ENCODE measurements at places on chromosomes 1 and 21.

DNA sequence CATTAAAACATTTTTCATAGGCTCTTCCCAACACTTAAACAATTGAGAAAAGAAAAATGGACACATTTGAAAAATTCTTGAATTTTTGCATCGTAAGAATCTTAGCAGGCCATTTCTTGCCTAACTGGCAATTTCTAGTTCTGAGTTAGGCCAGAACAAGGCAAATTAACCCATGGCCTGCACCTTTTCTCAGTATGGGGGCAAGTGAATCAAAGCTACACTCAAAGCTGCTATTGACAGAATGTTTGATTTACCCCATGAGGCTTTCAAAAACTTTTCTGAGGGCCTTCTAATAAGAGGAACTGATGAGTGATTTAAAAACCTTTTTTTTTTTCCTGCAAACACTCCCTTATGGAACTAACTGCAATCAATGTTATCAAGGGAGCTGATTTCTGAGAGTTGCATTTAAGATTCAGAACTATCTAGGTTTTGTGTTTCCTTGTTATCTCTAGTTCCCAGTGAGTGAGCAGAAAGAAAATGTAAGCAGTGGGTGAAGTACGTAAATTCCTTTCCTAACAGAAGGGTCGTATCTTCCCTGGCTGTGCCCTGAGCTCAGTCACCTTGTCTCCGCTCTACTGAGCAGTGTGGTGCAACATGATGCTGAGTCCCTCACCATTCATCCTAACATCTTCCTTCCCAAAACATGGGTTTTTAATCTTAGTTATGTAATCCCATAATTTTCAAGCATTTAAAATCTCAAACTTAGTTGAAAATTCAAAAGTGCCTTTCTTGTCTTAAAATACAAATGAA lies 353.7 kb downstream of the DPYD start:
- no peak for DNase-seq

- DNase-seq: peak; percentile 87
Measured at GRCh38 chr1:88612292-88612691, 71.8 kb upstream of the PKN2 start.

DNA sequence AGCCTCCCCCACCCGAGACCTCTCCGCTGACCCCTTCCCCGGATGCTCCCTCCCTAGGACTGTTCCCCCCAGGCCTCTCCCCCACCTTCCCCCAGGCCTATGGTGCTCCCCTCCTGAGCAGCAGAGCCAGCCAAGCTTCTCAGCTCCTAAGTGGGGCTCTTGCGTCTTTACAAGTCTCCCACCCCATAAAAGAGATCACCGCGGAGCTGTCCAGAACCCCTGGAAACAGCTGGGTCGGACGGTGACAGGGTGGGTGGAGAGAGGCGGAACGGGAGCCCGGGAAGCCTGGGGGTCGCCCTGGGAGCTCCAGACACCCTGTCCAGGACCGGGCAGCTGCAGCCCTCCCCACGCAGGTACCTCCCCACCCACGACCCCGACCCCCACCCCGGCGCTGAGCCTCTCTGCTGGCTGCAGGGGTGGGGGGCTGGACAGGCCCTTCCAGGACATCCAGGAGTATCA lies 61.2 kb downstream of the WNT9A start:
- DNase-seq: no peak

GRCh38 chr1:243320224-243320623 lies 64.4 kb downstream of the SDCCAG8 start:
- DNase-seq: no peak

GRCh38 chr1:77228836-77229235 lies 9.6 kb upstream of the PIGK start:
- DNase-seq: no peak

DNA sequence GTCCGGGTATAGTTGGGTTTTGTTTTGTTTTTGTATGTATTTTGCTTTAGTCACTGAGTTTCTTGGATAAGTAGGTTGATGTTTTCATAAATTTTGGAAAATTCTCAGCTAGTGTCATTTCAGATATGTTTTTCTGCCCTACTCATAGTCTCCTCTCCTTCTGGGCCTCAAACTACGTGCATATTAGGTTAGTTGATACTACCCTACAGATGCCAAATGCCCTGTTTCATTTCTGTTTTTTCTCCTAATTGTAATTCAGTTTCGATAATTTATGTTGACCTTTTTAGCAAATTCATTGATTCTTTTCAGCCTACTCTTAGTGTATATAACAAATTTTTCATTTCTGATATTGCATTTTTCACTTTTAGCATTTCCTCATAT lies 268.6 kb upstream of the RGS18 start:
- no peak for DNase-seq

DNA sequence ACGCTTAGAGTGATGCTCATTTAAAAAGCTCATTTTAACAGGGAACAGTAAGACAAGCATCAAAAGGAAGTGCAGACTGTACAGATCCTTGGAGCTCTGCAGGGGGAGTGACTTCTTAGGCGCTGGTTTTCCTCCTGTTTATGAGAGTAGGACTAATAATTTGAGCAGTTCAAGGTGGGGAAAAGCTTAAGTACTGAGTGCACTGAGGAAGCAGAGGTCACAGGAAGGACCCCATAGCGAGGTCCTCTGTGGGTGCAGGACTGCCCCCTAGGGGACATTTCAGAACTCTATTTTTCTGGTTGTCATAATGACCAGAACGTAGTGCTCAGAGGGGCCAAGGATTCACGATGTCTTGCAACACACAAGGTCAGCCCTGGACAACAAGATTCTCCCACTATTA lies 112.1 kb downstream of the HLCS start:
- peak; percentile 40 for DNase-seq

- DNase-seq: no peak
Measured at GRCh38 chr1:203366476-203366875, 15.6 kb upstream of the FMOD start.

DNA sequence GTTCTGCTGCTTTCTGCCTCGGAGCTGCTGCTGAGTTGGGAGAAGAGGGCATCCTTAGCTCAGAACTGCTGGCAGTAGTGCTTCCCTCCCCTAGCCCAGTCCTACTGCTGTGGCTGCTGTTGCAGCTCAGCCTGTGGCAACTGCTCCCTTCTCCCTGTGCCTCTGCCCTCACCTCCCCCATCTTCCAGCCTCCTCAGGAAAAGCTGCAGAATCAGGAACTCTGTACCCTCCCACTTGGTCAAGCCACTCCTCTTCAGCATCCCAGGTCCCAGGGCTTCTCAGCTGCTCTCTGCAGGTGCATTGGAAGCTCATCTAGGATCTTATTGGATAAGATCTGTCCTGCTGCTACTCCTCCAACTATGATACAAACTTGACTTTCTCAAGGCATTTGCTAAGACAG lies 316.7 kb downstream of the BRINP2 start:
- no peak for DNase-seq

GRCh38 chr1:21648352-21648730 lies 20.8 kb downstream of the RAP1GAP start:
- no peak for DNase-seq

GRCh38 chr1:2980073-2980791 lies 41.0 kb upstream of the ACTRT2 start:
- DNase-seq: no peak

GRCh38 chr1:168689726-168690602 lies 39.0 kb downstream of the DPT start:
- DNase-seq: no peak

GRCh38 chr1:158700552-158700951 lies at the start of gene OR6K2:
Gene OR6K2 (minus strand): TSS chr1:158700652. CDS start chr1:158700652, 0 bp downstream.
- DNase-seq: no peak

DNA sequence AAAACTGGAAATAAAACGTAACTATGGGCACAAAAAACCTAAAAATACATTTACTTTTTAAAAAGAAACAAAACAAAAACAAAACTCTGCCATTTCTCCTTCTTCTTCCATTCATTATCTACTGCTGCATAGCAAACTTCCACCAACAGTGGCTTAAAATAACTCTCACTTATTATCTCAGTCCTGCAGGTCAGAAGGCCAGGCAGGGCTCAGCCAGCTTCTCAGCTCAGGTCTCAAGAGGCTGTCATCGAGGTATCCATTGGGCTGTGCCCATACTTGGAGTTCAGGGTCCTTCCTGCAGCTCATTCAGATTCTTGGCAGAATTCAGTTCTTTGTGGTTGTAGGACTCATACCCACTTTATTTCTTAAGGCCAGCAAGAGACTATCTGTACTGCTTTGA lies 352.7 kb upstream of the PLD5 start:
- DNase-seq: no peak

DNA sequence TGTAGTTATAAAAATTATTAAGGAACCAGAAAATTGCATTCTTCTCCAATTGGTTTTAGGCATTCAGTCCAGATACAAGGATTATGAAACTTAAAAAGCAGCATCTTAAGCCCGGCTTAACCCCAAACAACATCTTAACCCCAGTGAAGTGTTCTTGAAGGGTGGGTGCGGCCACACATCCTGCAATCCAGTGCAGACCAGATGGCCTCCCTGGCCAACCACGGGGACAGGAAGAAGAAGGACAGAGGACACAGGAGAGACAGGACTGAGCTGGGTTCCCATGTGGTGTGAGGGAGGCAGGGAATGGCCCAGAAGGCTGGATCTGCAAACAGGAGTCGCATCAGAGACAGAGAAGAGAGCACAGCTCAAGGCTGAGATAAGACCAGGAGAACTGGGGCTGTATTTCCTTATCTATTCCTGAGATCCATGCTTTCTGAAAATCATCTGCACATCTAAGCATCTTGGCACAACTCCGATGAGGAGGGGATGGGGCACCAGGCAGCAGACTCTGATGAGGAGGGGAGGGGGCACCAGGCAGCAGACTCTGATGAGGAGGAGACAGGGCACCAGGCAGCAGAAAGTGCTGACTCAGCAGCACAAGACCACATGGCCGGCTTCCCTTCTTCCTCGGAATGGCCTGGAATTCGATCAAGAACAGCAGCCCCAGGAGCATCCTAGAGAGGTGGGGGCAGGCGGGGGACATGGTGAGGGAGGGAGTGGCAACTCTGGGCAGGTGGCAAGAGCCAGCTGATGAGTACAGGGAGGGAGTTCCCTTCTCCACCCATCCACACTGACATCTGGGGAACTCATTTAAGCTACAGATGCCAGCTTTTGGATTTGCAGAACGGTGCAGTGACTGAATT lies 26.6 kb downstream of the ABCG1 start:
- DNase-seq: peak; percentile 43

GRCh38 chr1:150015651-150016131 lies 5.2 kb upstream of the OTUD7B start:
- DNase-seq: no peak

GRCh38 chr1:182415789-182416188 lies 15.3 kb upstream of the TEDDM1 start:
- no peak for DNase-seq

- DNase-seq: no peak
Measured at GRCh38 chr1:24206083-24206464, 19.0 kb upstream of the IFNLR1 start.

GRCh38 chr1:59122527-59122926 lies 174.4 kb upstream of the FGGY start:
- DNase-seq: no peak

DNA sequence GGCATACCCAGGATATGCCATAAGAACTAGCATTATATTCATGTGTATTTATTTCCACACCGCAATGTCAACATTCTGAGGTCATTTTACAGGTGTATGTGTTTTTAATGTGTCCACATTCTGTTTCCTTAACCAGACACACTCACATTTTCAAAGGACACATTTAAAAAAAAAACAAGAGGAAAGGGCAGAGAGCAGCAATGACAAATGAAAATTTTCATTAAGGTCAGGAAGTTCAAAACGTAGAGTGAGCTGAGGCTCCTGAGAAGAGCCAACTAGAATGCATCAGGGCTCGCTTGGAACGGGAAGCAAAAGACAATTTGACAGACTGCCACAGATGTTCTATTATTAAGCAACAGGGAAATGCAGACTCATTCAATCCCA lies 4.8 kb upstream of the GNPAT start:
- DNase-seq: no peak

- DNase-seq: peak; percentile 14
Measured at GRCh38 chr1:57620605-57621004, 196.7 kb upstream of the DAB1 start.

- DNase-seq: no peak
Measured at GRCh38 chr1:105485207-105485606, 1571.3 kb upstream of the PRMT6 start.

All from NCI-H510A treated with DMSO at 0.1 percent for 48 hours (cell line).